HEK293T (cell line): ENCODE measurements at places on chromosomes 7 and 10.

DNA sequence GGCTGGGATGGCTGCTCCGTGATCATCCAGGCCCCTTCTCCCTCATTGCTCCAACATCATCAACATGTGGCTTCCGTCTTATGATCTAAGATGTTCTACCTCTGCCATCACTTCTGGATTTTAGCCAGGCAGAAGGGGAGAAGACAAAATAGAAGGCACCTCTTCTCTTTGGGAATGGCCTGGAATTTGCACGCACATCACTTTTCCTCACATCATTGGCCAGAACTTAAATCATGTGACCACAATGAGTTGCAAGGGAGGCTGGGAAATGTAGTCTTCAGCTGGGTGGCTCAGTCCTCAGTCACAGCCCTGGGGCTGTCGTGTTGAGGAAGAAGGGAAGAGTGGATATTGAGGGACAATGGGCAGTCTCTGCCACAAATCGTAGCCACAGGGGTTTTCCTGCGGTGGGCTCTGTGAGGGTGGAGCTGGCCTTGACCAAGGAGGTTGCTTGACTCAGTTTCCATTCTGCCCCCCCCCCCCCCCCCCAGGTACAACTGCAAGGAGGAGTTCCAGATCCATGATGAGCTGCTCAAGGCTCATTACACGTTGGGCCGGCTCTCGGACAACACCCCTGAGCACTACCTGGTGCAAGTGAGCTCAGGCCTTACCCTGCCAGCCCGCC is 50.3 kb downstream of the PALD1 start:
- peak; percentile 64 for DNase-seq

DNA sequence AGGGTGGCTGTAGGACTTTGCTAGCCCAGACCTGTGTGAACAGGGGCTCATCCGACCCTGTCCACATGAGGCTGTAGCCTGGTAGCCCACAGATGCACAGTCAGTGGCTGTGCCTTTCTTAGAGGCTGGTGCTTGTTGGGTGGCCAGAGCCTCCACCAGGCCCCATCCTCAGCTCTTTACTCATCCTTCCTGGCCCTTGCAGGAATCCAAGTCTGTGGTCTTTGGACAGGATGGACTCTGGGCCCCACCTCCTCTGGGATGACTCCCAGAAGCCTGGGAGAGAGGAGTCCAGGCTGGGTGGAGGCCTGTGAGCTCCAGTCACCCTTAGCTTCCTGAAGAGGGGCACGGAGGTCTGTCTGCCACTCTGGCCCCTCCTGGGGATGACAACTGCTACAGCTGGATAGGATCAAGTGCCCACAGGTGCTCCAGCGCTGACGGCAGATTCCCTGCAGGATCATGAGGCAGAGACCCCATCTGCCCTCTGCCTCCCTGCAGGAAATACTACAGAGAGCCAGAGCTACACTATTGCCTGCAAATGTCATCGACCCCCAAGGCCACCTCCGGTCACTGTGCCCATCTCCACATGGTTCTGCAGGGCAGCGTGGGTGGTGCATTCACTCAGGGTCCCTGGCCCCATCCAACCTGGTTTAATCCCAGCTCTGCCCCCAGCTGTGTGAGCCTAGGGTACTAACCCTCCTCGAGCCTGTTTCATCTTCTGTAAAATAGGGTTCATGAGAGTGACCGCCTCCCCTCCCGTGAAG is 114.5 kb downstream of the PTPN20 start:
- DNase-seq: no peak

DNA sequence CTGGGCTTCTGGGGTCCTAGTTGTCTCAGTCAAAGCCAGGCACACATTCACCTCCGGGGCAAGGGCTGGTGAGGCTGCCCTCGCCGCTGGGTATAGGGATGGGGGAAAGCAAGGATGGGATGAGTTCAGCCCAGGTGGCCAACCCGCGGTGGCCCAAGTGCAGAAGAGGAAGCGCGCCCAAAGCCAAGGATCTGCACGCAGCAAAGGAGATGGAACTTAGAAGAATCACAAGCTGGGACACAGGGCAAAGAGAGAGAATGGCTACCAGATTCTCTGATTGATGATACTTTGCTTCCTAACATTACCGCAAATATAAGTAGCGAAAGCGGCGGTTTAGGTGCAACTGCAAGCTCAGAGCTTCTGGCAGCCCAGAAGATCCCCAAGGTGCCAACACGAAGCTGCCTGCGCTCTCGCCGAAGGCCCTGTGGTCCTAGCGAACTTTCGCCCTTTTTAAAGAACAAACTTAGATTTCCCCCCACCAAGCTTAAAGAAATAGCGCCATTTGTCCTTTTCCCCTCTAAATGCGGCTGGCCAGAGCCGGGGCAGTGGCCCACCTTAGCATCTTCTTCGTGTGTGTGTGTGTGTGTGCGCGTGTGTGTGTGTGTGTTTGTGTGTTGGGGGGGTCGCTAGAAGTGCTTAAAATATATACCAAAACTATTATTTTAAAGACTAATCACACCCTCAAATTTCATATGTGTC is 927 bp upstream of the MKX start:
- DNase-seq: no peak

GRCh38 chr7:112334366-112334765 is 115.9 kb upstream of the IFRD1 start:
- no peak for DNase-seq

- DNase-seq: no peak
Observed at GRCh38 chr7:81715984-81716588, 53.8 kb downstream of the HGF start.

- DNase-seq: no peak
Observed at GRCh38 chr10:34575882-34576281, 239.2 kb downstream of the PARD3 start.

DNA sequence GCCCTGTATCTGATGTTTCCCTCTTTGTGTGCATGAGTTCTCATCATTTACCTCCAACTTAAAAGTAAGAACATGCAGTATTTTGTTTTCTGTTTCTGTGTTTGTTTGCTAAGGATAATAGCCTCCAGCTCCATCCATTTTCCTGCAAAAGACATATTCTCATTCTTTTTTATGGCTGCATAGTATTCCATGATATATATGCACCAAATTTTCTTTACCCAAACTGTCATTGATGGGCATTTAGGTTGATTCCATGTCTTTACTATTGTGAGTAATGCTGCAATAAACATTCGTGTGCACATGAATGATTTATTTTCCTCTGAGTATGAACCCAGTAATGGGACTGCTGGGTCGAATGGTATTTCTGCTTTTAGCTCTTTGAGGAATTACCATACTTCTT is 163.4 kb downstream of the TMEM26 start:
- no peak for DNase-seq

- peak; percentile 77 for DNase-seq
Observed at GRCh38 chr10:90857635-90858460, at the start of gene HTR7. Gene HTR7 (minus strand): TSS chr10:90858039. CDS start chr10:90857671, 368 bp downstream.

DNA sequence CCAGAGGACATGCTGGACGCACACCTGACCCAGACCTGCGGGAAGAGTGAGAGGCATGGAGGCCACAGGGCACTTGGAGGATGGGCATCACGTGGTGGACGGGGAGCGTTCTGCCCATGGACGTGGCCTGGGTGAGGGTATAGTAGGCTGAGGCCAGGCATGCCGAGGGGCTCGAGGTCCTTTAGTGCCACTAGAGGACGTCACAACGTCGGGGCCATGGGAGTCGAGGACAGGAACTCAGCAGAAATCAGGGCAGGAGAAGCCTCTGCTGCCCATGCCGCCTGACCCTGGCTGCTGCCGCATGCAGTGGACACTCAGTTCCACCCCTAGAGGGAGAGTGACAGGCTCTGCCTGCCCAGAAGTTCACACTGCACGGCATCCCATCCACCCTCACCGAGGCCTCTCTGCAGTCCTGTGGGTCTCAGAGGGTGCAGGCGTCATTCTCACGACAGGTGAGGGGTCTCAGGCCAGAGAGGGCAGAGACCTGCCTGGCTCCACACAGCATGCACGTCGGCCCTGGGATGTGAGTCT is 198.7 kb downstream of the ADARB2 start:
- DNase-seq: no peak

DNA sequence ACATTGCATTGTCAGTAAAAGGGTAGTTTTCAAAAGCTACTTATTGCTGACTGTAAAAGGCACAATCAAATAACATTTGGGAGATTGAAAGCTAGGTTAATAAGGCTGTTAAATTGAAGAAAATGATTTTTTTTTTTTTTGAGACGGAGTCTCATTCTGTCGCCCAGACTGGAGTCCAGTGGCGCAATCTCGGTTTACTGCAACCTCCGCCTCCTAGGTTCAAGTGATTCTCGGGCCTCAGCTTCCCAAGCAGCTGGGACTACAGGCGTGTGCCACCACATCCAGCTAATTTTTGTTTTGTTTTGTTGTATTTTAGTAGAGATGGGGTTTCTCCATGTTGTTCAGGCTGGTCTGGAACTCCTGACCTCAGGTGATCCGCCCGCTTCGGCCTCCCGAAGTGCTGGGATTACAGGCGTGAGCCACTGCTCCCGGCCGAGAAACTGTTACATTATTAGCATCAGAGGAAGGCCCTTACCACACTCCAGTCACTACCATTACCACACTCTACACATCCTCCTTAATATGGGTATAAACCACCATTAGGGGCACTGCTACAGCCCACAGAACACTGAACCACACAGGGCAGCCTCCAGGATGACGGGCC is 1.0 kb downstream of the CYP51A1 start:
- no peak for DNase-seq

GRCh38 chr7:124269774-124270173 is 236.9 kb upstream of the TMEM229A start:
- no peak for DNase-seq
